ENCODE measurements at places on chromosomes 1 and 21.
A peak's percentile ranks its signal among the peaks of the same experiment; 100 is the strongest.

- peak; percentile 65 for DNase-seq
Observed at GRCh38 chr1:22889213-22889827, 83.3 kb downstream of the LACTBL1 start.

DNA sequence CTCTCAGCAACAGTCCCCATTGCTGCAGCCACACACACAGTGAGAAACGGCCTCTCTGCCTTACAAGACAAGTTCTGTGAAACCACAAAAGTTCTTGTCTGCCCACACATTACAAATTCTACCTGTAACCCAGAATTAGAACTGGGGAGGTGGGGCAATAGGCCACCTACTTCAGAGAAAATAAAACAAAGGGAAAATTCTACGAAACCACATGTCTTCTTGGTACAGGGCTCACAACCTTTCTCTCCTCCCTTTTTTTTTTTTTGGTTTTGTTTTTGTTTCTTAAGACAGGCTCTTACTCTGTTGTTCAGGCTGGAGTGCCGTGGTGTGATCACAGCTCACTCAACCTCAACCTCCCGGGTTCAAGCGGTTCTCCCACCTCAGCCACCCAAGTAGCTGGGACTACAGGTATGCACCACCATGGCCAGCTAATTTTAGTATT lies 30.2 kb downstream of the LPAR3 start:
- no peak for DNase-seq

DNA sequence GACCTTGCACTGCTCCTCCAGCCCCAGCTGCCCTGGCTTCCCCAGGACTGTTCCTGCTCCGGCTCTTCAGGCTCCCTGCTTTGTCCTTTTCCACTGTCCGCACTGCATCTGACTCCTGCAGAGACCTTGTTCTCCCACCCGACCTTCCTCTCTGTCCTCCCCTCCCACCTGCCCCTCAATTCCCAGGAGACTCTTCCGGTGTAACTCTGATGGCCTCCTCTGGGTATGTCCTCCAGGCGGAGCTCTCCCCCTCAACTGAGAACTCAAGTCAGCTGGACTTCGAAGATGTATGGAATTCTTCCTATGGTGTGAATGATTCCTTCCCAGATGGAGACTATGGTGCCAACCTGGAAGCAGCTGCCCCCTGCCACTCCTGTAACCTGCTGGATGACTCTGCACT lies 550 bp downstream of the ACKR1 start:
- DNase-seq = peak; percentile 54

- DNase-seq = no peak
Observed at GRCh38 chr1:244353551-244354091, 98.1 kb downstream of the ADSS2 start.

GRCh38 chr1:16913181-16913832 lies 8.4 kb upstream of the CROCC start:
- peak; percentile 29 for DNase-seq

DNA sequence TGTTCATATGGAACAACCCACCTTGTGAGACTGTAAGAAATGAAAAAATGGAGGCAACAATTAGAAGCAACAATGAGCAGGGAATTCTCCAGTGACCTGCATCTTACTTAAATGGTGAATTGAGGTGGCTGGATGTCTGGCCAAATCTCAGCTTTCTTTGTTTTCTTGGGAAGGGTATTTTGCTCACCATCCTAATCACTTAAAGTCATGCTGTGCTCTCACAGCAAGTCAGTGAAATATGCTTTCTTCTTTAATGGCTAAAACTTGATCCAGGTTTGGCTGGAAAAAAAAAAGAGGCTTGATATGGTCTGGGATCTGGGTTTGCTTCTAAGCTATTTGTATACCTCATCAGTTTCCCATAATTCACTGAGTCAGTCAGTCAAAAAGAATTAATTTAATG lies 124.8 kb downstream of the ESRRG start:
- DNase-seq = peak; percentile 35

DNA sequence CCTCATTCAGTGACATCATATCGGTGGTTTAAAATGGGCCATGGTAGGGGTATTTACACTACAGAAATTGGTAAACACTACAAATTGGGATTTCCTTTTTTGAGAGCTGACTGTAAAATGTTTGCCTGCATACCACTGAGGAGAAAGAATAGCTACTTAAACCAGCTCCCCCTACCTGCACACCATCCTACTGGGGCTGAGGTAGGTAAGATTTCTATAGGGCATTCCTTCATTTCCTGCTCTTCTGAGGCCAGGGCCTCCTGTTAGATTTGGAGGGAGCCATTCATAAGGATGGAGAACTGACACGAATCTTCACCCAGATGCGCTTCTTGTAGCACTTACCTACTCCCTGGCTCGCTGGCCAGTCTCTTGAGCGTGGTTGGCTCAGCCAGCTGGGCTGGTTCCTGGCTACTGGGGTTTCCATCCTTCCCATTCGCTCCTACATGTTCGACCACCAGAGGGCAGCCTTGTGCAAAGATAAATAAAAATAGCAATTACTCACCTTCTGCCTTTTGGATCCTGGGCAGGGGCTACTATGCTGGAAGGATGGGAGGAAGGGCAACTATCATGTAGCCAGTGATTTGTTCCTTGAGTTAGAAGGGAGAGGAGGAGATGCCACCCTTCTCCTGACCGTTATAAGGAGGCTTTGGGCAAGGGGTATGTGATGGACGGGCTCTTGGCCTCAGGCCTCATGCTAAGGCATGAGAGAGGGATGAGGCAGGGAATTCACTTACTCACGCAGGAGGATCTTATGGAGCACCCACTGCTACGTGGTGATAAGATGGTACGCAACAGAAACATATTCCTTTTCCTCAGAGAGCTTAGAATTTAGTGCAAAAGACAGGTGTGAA lies 10.7 kb downstream of the OPTC start:
- DNase-seq = peak; percentile 96

GRCh38 chr1:211581526-211581925 lies 2.6 kb upstream of the SLC30A1 start:
- no peak for DNase-seq

GRCh38 chr1:173175514-173176145 lies 31.5 kb downstream of the TNFSF4 start:
- DNase-seq = no peak

DNA sequence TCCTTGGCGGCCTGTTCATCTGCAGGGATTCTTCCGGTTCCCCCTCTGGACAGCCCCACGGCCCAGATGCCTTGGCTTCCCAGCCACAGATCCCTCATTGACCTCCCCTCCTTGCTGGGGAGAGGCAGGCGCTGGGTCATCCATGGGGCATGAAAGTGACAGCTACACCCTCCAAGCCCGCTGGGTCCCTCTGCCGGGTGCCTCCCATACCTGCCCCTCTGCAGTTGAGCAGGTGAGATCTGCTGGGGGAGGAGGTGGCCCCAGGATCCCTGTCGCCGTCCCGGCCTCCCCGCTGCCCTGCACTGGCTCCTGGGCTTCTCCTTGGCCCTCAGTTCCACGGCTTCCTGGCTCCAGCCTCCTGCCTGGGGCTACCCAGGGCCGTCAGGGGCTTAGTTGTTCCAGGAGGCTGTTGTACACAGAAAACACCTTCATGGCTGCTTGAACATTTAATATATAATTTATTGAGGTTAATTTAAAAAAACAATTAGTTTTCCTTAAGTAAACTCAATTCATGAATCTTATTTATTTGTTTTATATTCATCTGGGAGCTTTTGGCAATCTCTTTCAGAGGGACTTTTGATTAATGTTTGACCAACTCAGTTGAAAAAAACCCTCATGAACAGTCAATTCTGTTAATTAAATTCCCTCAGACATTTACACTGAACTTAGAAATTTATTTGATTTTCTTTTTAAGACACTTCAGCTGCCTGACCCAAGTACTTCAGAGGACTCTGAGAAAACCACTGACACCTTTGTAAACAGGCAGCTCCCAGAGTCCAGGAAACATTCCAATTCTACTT lies 67.6 kb upstream of the ABCG1 start:
- no peak for DNase-seq

- peak; percentile 62 for DNase-seq
Observed at GRCh38 chr1:229781453-229781852, 155.4 kb downstream of the URB2 start.

DNA sequence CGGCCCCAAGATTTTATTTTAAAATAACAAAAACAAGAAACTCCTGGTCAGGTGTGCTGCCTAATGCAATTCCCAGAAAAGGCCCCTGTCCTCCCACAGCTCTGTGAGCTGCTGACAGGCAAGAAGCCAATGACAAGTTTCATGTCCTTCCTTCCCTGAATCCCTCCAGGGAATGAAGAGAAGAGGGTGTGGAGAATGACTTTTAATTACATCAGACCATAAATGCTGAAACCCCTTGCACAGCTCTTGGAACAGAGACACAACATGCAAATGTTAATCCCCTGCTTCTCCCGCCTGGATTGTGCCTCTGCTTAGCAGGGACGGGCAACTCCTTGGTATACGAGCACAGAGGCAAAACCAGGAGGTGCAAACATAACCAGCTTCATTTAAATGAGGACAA lies 228.1 kb upstream of the CAMK1G start:
- no peak for DNase-seq

DNA sequence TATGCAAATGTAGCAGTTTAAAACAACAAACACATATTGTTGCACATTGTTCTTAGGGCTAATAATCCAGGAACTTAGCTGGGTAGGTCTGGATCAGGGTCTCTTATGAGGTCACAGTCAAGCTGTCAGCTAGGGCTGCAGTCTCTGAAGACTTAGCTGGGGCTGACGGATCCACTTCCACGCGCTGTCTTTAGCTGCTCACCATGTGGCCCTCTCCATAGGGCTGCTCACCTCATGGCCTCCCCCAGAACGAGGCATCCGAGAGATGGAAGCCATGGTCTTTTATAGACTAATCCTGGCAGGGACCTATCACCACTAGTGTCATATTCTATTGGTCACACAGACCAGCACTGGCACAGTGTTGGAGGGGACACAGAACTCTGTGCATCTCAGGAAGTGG lies 8.7 kb upstream of the OXCT2 start:
- no peak for DNase-seq

DNA sequence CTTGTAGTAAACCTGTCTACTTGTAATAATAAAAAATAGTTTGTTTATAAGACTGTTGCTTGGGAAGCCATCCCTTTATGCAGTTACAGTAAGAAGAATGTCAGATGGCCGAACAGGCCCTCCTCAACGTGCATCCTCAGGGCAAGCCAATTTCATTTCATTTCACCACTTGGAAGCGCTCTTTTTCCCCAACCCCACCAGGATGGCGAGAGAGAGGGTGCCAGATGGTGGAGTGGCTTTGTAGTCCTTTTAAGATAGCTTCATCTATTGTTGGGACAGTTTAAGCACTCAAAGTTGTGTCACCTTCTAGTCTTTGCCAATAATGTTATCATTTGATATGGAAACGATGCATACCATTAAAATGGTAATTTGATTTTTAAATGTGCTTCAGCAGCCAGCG lies 356.3 kb upstream of the CAMK1G start:
- no peak for DNase-seq

DNA sequence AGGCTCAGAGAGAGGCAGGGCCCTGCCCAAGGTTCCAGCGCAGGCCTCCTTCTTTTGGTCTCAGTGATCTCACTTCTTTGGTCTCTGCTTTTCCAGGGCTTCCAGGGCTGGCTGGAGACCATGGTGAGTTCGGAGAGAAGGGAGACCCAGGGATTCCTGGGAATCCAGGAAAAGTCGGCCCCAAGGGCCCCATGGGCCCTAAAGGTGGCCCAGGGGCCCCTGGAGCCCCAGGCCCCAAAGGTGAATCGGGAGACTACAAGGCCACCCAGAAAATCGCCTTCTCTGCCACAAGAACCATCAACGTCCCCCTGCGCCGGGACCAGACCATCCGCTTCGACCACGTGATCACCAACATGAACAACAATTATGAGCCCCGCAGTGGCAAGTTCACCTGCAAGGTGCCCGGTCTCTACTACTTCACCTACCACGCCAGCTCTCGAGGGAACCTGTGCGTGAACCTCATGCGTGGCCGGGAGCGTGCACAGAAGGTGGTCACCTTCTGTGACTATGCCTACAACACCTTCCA lies 7.7 kb downstream of the C1QB start:
- DNase-seq = no peak

GRCh38 chr1:207407655-207408260 lies 46.4 kb upstream of the CR2 start:
- no peak for DNase-seq

DNA sequence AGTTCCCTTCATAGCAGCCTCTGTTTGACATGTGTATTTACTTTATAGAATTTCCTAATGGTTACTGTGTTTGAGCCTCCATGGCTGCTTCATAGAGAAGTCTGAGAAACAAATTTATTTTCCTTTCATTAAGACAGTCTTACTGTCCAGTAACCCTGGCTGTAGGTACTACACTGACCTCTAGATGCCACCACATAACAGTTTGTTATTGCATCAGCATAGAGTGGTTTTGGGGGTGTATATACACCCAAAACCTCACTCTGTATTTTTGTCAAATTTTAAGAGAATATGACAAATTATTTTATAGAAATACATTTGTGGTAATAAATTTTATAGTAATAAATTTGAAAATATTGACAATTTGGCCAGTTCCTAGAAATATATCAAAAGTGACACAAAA lies 57.3 kb downstream of the OBSCN start:
- no peak for DNase-seq

DNA sequence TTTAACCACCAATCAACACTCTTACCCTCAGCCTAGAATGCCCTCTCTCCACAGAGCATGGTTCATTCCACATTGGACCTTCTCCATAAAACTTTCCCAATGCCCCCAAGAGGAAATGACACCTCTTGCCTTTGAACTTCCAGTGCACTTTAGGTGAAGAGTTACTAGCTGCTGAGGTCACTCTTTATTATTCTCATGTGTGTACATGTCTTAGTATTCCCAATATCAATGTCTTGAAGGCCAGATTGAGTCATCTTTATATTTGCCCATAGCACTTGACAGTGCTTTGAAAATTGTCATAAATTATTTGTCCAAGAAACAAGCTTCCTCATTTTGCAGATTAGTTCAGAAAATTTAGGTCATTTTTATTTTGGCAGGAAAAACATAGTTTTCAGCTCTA lies 8.1 kb upstream of the DNASE2B start:
- DNase-seq = no peak

Measured in eye (tissue), 1 donor.